ENCODE measurements at places on chromosomes 4 and X.

GRCh38 chr4:95869961-95870500, 30.1 kb downstream of the PDHA2 start:
- DNase-seq, result no peak

GRCh38 chr4:41106081-41106480, 108.3 kb downstream of the APBB2 start:
- DNase-seq, result no peak

- DNase-seq, result peak; percentile 2
Observed at GRCh38 chrX:30141966-30142365, 73.4 kb upstream of the MAGEB2 start.

- no peak for DNase-seq
Observed at GRCh38 chrX:148938348-148938747, 437.9 kb downstream of the AFF2 start.

DNA sequence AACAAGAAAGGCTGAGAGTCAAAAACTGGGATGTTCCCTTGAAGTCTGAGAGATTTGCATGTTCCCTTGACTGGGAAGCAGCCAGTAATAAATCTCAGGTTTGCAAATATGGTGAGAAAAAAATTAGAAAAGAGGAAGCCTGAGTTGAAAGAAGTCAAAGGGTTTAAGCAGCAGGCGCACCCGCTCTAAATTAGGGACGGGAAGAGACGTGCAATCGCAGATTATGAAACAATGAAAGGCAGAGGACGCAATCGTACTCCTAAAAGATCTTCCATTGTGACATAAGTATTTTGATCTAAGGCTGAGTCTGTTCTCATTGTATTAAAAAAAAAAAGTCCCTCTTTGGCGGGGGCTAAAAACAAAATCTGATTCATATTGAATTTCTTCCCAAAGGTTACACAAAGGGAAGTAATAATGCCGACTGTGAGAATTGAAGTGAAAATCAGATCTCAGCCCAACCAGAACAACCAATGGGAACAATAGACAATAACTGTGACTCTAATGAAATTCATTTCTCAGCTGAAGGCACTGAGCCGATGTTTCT, 28.2 kb downstream of the SAT1 start:
- DNase-seq, result peak; percentile 37

GRCh38 chrX:40808203-40808602, 72.9 kb upstream of the MED14 start:
- no peak for DNase-seq

DNA sequence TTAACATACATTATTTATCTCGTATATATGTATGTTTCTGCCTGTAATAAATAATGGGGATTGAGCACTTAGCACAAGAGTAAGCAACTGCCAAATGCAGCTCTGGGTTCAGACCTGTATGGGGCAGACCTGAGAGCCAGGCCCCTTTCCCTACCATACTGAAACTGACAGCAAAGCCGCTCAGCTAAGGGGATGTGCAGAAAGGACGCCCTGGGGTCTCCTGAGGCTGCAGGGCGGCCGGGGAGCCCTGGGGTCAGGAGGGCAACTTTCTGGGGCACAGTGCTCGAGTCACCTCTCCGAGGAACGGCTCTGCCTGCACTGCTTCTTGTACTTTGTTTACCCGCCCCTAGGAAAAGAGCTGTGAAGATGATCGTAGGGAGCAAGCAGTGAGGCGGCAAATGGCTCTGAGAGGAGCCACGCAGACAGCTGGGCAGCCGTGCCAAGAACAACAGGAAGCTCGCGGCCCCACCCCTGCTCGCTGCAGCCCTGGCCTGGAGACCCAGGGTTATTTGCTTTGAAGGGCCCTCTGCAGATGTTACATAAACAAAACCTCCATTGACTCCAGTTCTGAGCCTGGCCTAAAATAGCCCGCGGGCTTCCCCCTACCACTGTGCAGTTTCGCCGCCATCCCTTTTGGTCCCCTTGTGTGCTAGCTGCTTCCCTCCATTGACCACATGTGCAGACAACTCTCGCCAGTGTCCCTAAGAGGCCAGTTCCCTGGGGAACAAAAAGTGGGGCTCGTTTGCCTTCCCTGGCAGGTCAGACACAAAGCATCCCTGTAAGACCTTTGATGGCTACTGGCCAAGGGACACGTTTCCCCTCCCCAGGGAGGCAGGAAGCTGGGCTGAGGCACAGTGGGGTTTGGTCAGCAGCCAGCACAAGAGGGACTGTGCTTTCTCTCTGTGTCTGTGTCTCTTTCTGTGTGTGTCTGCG, 111.3 kb upstream of the LNX1 start:
- DNase-seq, result peak; percentile 55

- DNase-seq, result no peak
Observed at GRCh38 chr4:89754531-89754930, 82.4 kb downstream of the SNCA start.
